ENCODE measurements at places on chromosomes 12 and 14.

DNA sequence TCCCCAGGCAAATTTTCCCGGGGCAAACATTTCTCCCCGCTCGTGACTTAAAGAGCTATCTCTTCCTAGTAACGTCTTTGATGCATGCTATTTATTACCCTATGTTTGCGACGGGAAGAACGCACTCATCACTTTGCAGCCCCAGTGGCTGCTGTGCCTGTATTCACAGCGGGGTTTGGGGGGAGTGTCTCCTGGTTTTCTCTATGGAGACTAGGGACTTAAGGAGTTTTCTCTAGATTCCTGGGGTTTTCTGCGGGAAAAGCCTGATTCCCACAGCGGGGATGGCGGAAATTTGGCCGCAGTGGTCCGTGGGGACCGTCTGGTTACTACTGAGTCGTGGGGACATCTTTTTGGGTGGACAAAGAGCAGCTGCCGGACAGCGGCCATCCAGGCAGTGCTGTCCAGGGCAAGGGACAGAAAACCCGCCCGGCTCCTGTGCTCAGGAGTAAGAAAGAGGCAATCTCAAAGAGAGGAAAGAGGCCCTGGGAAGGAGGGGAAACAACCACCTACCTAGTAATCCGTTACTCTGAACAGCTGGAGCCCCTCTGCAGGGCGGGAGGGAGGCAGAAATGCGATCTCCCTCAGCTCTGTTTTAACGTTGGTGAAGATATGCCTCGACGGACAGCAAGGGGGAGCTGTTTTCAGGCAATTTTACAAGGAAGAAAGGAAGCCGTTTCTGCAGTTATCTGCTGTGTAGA is 771 bp upstream of the AVPR1A start:
- DNase-seq: peak; percentile 15

DNA sequence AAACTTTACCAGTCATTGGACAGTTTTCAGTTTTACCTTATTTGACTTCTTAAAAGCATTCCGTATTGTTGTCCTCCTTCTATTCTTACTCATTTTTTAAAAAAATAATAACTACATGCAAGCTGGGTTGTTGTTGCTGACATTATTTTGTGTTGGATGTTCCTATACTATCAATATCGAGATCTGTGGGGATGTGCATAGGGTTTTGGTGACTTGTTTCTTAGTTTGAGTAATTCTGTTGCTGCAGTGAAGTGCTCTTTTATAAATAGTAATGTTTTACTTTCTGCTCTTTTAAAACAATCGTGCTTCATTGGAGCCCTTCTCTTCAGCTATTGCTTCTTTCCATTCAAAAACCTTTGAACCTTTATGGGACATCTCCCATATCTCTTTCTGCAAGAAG is 79.4 kb downstream of the METTL25 start:
- no peak for DNase-seq

GRCh38 chr14:103626146-103626850 is 2.7 kb upstream of the KLC1 start:
- no peak for DNase-seq

GRCh38 chr12:104910196-104910840 is 47.8 kb downstream of the SLC41A2 start:
- no peak for DNase-seq

- no peak for DNase-seq
These were observed 52.9 kb downstream of the PHLDA1 start for GRCh38 chr12:75978677-75979076.

- DNase-seq: no peak
These were observed 2.1 kb downstream of the GNPTAB start for GRCh38 chr12:101828463-101829196.

DNA sequence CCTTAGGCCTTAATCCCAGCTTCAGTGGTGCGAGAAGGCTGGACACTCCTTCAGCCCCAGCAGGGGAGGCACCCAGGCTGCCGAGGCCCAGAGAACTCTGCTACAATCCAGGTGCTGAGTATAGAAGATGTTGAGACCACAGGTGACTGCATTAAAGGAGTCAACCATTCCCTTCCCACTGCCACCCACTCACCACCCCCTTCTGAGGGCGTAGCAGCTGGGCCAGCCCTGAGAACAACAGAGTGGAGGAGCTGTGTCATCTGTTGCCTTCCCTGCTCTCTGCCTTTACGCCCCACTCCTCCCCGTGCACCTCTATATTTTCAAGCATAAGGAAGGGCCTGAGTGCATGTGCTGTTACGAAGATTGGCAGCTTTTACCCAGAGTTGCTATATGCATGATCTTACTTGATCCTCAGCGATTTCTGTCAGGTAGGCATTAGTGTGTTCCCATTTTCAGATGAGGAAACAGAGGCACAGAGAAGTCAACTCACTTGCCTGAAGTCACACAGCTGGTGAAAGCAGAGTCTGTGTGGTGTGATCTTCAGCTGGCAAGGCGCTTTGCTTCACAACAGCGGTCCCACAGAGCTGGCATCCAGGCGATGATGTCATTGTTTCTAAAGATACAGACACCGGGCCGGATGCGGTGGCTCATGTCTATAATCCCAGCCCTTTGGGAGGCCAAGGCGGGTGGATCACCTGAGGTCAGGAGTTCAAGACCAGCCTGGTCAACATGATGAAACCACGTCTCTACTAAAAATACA is 46.7 kb downstream of the RIN3 start:
- no peak for DNase-seq

- no peak for DNase-seq
These were observed 6.5 kb downstream of the NACA start for GRCh38 chr12:56718636-56719035.

GRCh38 chr12:113792450-113792849 is 173.7 kb downstream of the RBM19 start:
- no peak for DNase-seq

DNA sequence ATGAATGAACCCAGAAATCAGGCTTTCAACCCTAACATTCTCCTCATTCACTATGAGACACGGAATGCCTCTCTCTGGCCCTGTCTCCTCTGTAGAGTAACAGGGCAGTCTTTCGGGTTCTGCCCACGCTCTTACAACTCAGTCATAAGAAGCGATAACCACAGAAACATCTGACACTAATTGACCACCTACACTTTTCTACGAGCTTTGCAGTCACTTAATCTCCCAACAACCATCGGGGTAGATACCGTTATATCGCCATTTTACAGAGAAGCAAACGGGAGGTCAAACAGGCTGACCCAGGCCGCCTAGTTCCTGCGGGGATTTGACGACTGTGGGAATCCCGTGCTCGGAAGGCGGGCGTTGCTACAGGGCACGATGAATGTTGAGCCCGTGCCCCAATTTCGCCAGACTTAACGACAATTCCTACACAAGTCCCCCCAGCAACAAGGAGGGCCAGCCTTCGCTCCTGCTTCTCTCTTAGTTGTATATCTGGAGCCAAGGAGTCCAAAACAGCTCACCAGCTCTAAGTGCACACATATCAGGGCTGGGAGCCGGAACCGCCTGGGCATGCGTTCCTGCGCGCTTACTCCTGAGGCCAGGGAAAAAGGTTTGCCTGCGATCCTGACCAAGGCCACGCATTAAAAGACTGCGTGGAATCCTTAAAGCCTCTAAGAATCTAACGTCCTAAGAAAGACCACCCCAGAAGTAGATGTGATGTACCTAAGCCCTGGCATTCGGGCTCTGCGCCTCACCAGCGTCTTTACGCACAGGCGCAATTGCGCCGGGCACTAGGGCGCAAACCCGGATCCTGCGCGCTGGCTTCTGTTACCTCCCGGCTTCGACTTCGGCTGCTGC is 38.7 kb upstream of the TBX5 start:
- no peak for DNase-seq

DNA sequence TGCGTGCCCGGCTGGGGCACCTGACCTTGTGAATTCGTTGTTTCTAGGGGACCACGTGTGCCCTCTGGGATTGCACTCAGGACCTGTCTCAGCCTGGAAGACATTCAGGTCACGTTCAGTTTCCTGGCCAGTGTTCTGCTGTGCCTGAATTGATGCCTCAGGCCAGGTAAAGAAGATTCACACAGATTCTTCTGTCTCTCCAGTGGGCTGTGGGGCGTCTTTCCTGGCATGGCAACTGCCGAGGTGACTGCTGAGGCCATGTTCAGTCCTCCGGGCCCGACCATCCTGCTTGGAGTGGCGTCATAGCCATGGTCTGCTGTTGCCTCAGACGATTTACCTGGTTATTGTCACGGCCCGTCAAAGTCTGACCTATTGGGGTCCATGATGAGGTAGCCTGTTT is 13.5 kb downstream of the ZNF605 start:
- no peak for DNase-seq

GRCh38 chr14:92317511-92317910 is 5.5 kb upstream of the SLC24A4 start:
- DNase-seq: no peak

- no peak for DNase-seq
These were observed 1.5 kb downstream of the ITPK1 start for GRCh38 chr14:93114068-93114710.

DNA sequence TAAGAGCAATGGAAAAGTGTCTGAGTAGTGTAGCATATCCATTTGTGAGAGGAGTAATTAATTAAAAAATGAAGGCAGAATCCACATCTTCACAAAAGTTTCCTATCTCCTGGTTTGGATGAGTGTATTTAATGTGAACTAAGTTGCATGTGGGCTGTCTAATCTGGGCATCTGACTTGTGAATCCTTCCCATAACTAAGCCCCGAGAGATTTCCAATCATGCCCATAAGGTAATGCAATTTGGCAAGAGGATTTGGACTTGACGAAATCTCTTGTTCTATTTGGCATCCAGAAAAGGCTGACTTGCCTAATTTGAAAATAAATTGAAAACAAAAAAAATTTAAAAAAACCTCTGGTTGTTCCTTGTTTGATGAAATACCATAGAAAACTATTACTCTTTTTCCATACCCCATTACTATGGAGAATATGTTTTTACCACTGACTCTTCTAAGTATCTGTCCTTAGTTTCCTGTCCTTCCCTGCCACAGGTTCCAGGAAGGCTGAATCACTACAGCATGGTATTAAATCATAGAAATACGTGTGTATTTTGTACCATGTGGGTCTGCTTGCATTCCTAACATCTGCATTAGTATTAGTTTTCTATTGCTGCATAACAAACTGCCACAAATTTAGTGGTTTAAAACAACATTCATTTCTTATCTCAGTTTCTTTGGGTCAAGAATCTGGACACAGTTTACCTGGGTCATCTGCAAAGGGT is 48.4 kb downstream of the ETV6 start:
- DNase-seq: no peak

DNA sequence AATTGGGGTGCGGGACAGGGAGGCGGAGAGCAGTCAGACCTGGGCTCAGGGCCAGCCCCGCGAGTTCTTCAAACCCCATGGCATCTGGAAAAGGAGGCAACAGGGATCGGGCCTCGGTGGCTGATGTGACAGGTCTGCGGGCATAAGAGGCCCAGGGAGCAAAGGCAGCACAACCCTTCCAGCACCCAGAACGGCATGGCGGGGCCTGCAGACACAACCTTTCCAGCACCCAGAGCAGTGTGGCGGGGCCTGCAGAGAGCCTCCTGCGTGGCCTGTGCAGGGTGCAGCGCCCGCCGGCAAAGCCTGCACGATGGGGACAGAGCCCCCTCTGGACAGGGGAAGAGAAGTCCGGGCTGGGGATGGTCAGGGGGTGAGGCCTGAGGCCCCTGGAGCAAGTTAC is 26.2 kb upstream of the TRAF3 start:
- DNase-seq: no peak

GRCh38 chr12:5184186-5184585 is 140.5 kb downstream of the KCNA5 start:
- DNase-seq: no peak

- peak; percentile 94 for DNase-seq
These were observed 147.5 kb downstream of the IPO8 start for GRCh38 chr12:30548203-30548602.

DNA sequence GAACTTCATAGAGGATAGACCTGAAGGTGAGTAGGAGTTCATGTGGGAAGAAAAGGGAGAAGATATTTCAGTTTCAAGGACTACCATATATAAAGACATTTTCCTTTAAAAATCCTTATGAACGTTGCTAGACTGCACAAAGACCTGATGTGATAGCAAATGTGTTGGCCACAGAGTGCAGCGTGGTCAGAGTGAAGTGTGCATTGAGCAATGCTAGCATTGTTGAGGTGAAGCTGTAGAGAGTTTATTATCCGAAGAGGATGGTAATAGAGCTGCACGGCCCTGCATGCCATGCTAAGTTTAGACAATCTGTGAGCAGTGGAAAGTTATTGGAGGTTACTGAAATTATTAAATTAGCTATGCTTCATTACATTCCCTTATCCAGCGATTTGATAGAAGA is 413.0 kb downstream of the CCDC91 start:
- DNase-seq: no peak

- no peak for DNase-seq
These were observed 7.8 kb downstream of the CTDSP2 start for GRCh38 chr12:57838594-57839302.

GRCh38 chr14:91714805-91715204 is 17.1 kb downstream of the CATSPERB start:
- DNase-seq: no peak

- no peak for DNase-seq
These were observed 72.7 kb upstream of the TSPAN8 start for GRCh38 chr12:71230542-71230941.

GRCh38 chr12:108345716-108346633 is 6.9 kb upstream of the CMKLR1 start:
- no peak for DNase-seq

DNA sequence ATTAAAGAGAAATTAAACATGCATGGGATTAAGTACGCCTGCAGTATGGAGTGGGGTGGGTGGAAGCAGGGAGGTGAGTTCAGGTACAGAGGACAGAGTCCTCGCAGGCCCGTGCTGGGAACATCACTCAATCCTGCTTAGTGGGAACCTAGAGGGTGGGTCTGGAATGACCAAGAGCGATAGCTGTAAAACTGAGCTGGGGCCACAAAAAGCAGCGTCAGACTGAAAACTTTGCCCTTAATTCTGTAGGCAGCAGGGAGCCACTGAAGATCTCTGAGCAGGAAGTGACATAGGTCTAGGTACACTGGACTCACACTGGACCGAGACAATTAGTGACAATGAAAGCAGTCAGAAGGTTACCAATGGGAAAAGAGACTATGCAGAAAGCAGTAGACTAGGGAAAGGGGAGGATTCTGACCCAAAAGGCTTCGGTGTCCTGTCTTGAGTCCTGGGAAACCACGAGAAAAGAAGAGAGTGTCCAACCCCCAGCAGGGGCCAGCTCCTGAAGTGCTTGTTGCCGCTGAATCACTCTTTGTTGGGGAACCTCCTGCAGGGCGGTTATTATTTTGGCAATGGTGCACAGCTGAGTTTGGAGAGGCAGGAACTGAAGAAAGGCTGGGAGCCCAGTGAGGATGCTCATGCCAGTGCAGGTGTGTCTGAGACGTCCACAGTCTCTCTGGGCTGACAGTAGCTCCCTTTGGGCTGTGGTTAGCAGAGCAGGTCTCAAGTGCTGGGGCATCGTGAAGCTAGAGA is 97.4 kb downstream of the PLXNC1 start:
- no peak for DNase-seq

DNA sequence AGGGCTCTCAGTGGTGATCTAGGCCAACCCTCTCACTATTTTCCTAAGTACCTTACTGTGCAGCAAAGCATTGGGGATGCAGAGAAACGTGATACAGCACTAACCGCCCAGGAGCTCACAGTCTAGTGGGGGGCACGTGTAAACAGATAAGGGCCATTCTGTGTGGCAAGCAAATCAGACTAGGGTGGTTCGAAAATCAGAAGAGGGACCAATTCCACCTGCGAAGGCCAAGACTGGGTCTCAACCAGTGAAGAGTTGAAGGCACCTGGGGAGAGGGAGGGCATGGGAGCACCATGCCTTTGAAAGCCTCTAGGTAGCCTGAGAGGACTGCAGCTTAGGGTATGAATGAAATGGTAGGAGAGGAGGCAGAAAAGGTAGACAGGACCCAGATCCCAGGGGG is 2.2 kb downstream of the PITPNM2 start:
- no peak for DNase-seq

Measured in retinal pigment epithelial cell (primary cell).